Activated naive CD8-positive, alpha-beta T cell treated with anti-CD3 and anti-CD28 coated beads, Interleukin-2, amount 10 ng/mL, durations not matched to agents 7 days and 5 days (primary cell): ENCODE measurements at places on chromosomes 2 and 18. TPM values are rescaled to one million over a fixed set of nuclear protein-coding genes. Genes with fewer than 3 reads are reported as not detected.

The CHN1 gene
- 3.5 TPM for total RNA-seq

The TRIM43 gene
- total RNA-seq: not detected

The B4GALT6 gene
- 0.48 TPM for total RNA-seq

The CARF gene
- 14.6 TPM for total RNA-seq

The RAPGEF4 gene
- total RNA-seq: 1.1 TPM
